ENCODE measurements at places on chromosomes 2 and 18.

DNA sequence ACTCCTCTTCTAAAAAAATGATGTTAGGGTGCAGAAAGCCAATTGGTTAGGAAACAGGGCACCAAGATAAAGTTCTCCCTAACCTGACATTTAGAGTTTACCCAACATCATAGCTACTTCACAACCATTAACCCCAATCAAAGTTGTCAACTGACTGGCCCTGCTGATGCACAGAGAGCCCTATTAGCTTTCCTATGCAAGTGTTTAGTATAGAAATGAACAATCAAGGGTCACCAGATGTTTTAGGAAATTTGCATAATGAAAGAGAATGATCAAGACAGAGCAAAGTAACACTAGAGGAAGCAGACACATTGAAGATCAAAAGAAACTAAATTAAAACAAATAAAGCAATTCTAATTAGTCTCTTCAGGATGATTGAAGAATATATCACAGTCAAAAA, 64.2 kb upstream of the DCC start:
- DNase-seq = no peak

DNA sequence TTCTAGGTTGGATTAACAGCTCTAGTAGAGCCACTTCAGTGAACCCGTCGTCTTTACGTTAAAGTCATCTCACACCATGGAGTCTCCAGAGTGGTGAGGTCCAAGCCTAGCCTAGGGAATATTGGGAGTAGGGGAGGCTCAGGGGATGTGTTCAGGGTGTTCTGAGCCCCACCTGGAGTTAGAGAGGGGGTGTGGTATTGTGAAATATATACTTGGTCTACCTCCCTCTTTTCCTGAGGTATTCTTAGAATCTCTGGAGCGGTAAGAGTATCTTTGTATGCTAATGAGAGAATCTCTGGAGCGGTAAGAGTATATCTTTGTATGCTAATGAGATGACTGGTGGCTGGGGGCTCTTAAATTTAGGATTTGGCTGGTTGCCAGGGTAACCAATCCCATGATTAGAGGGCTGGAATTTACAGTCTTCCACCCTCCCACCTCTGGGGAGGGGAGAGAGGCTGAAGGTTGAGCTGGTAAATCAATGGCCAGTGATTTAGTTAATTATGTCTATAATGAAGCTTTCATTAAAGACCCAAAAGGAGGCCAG, 69.5 kb downstream of the INPP4A start:
- no peak for DNase-seq

GRCh38 chr2:142217804-142218203, 87.0 kb upstream of the LRP1B start:
- DNase-seq = no peak

DNA sequence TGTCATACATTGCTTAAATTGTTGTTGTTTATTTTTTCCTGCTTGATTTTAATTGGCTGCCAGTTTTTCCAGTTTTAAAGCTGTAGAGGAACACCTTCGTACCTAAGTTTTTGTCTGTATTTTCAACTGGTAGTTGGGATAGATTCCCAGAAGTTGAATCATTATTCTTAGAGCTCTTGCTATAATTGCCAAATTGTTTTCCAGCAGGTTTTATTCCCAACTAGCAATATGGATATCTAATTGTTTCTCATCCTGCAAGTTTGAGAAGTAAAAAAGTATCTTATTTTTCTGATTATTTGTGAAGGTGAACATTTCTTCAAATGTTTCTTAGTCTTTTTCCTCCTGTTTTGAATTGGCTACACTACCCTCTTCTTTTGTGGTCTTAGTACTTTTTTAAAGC, 6.7 kb downstream of the SMARCAL1 start:
- DNase-seq = no peak

- DNase-seq = no peak
Measured at GRCh38 chr2:157259386-157259785, 1.9 kb downstream of the GALNT5 start.

DNA sequence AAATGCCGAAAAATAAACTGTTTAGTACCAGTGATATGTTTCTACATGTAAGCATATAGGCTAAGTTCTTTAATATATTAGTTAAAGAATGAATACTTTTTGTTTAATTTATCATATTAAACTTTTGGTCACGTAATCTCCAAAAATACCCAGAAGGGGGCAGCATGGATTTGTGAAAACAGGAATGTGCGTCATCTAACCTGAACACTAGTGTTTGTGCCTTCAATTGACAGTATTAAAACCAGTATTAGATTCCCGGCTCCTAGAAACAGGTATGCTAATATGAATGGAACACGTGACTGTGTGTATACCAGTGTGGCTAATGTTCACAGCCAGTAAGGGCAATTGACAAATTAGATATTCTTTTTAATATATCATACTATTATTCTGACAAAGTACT, 51.8 kb downstream of the WDR7 start:
- DNase-seq = peak; percentile 49

- DNase-seq = no peak
Measured at GRCh38 chr18:76414936-76415621, 80.0 kb downstream of the ZNF516 start.

DNA sequence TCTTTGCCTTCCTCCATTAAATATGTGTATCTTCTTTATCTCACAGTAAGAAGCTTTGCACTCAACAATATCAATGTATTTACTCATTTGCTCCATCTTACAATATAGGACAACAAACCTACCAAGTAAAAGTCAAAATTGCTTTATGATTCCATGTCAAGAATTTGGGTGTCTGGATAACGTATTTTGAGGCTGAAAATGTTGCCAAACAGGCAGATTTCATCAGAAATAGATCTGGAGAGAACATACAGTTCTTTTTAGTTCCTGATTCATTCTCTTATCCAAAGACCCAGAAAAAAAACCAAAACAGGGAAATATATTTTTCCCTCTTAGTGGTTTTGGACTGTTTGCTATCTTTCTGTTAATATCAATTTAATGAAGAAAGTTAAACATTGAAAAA, 621.1 kb downstream of the STK39 start:
- no peak for DNase-seq

GRCh38 chr2:34936089-34936488, 1337.0 kb upstream of the FAM98A start:
- DNase-seq = peak; percentile 9

GRCh38 chr18:2851771-2852170, 5.0 kb downstream of the EMILIN2 start:
- no peak for DNase-seq

DNA sequence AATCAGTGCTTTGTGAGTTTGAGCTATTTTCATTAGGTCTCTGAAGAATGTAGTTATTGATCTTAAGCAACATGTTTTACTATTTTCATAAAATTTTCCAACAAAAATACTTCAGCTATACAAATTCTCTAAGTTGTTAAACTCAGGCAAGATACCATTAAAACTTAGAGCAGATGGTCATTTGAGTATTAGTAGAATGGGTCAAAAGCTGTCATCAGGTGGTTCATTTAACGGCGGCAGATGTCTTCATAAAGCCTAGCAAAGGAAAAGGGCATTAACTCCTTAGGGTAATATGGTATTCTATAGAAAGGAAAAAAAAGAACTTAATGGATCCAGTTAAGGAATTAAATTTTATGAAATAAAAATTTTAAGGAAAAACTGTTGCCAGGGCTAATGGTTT, 19.2 kb downstream of the MIB1 start:
- DNase-seq = no peak
